GM23248 (cell line): ENCODE measurements at places on chromosomes 2 and 18.
A peak's percentile ranks its signal among the peaks of the same experiment; 100 is the strongest.

DNA sequence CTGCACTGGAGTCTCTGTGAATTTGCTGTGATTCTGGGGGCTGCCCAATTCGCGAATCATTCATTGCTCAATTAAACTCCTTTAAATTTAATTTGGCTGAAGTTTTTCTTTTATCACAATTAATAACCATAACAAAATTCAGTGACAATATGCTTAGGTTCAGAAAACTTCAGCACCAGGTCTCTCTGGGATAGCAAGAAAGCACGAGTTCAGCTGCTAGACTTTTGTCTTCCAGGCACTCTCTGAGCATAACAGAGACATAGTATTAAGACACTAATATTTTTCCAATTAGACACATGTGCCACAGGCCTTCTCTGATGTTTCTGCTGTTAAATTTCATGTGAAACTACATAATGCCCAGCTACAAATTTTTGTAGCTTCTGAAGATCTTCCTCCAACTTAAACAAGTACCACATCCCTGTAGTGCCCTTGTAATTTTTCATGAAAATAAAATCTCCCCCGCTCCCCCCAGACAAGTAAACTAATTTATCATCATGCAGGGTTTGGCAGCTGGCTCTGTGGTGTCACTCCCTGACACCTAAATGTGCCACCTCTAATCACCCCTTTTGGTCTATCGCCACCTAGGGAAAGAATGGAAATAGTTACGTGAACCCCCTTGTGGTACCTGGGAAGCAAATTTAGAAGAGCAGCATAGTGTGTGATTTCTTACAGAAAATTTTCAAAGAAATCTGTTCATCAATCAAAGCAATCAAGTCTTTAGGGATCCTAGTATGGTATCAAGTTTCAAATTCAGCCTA lies 94.1 kb downstream of the CSRNP3 start:
- no peak for DNase-seq

DNA sequence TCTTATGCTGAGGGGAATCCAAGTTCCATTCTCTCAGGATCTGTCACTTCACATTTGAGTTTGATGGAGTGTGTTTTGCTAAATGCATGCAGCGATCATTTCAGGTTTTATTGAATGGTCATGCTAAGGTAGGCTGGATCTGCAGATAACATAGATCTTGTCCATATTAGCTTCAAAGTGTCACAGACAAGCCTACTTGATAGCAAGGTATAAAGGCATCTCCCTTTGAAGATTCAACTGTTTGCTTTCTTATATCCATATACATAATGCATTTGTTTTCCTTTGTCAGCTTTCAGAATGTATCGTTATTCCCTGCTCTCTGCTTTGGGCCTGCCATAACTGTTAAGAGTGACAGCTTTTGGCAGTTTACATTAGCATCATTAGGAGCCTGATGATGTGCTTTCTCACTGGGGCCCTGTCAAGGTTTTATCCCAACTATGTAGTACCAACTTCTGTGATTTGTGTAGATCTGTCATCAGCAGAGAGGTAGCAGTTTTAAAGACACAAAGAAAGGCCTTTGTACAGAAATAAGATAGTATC lies 604.3 kb upstream of the CDH7 start:
- no peak for DNase-seq

DNA sequence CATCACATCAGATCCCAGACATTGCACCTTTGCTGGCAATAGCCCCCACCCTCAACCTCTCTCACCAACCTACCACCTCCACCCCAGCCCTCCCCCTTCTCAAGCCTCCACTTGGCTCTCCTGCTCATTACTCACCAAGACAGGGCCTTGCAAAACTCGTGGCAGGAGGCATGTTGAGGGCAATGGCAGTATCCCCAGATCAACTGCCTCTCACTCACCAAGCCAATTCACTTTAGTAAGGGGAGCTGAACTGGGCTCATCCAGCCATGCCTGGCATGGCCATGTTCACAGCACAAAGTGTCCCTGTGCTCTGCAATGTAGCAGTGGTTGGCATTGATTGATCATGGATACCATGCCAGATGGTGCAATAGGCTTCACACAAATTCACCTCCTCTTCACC lies 46.3 kb upstream of the TEX51 start:
- no peak for DNase-seq

GRCh38 chr2:178978667-178979066 lies 71.3 kb downstream of the CCDC141 start:
- DNase-seq, result no peak

GRCh38 chr18:67276638-67277037 lies 239.9 kb downstream of the DSEL start:
- no peak for DNase-seq

DNA sequence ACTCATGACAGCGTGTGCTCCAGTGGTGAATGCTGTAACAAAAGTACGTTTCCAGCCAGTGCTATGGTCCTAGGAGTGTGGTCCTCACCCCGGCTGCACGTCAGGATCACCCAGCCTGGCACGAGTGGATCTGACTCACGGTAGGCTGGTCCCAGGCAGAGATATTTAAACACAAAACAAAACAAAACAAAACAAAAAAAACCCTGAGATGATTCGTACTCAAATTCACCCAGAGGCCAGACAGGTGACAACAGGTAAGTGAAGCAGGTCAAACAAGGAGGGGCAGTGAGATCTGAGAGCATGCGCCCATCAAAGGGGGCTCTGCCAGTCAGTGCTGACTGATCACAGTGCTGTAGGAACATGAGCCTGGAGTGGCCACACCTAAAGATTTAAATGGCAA lies 43.2 kb downstream of the C2orf76 start:
- DNase-seq, result no peak

GRCh38 chr2:220198896-220199295 lies 571.5 kb downstream of the SLC4A3 start:
- peak; percentile 95 for DNase-seq

- no peak for DNase-seq
These were observed 32.8 kb downstream of the MAIP1 start for GRCh38 chr2:199988151-199988550.

DNA sequence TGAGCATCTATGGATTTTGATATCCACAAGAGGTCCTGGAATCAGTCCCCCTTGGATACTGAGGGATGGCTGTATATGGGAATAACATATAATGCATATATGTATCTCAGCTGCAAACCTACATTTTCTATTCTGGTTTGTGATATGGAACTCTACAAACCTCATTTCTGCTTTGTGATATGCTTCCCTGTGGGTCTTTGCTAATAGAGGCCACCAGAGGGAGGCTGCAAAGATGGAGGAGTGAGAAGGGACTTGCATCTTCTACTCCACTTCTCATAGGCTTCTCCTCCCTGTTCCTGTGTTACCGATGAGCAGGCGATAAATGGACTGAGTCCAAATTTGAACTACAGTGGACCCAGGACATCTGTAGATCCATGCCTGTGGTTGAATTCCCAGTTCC lies 37.8 kb downstream of the ARID5A start:
- DNase-seq, result peak; percentile 9

DNA sequence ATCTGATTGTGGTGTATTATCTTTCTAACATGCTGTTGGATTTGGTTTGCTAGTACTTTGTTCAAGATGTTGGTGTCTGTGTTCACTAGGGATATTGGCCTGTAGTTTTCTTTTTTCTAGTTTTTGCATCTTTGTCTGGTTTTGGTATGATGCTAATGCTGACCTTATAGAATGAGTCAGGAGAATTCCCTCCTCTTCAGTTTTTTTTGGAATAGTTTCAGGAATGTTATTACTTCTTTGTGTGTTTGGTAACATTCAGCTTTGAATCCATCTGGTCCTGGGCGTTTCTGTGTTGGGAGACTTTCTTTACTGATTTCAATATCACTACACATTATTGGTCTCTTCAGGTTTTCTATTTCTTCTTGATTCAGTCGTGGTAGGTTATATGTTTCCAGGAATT lies 124.2 kb upstream of the EPB41L5 start:
- DNase-seq, result peak; percentile 87

- no peak for DNase-seq
These were observed 205.1 kb downstream of the BABAM2 start for GRCh38 chr2:28095622-28096021.

DNA sequence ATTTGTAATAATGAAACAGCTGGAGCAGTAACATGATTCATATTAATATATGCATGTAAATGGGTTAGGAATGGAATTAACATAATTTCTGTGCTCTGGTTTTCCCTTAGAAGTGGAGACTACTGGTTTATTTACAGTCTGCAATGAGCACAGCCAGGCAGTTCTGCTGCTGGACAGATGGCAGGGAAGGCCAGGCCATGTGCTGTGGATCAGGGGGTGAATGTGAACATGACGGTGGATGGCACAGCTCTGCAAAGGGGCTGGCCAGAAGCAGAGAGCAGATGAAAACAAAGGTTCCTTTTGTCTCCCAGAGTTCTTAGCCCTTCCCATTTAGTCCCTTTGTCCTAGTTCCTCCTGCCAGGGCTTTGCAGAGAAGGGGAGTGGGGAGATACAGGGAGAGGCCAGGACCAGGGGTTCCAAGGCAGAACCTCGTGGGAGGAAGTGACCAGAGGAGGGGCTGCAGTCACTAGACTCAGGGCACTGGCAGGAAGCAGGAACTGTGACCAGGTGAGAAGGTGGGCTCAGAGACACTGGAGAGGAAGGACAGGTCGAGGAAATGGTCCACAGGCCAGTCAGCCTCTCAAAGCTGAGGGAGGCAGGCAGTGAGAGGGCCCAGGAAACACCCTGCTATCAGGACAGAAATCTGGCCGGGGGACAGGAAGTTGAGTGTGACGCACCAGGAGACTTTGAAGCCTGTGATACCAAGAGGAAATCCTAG lies 112.9 kb upstream of the ATP8B1 start:
- DNase-seq, result no peak

DNA sequence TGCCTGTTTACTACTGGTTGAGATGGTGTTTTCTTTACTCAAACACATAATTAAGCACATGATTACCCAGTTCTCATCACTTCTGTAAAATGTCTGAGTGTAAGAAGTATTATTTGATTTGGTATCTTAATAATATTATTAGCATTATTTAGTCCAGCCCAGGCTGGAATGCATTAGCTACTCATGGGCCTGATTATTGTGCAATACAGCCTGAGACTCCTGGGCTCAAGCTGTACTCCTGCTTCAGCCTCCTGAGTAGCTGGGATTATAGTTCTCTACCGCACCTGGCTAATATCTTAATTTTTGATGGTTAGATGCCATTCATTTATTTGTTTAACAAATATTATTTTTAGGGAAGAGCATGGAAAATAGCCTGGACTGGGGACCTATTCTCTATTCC lies 197.6 kb upstream of the MC4R start:
- no peak for DNase-seq

DNA sequence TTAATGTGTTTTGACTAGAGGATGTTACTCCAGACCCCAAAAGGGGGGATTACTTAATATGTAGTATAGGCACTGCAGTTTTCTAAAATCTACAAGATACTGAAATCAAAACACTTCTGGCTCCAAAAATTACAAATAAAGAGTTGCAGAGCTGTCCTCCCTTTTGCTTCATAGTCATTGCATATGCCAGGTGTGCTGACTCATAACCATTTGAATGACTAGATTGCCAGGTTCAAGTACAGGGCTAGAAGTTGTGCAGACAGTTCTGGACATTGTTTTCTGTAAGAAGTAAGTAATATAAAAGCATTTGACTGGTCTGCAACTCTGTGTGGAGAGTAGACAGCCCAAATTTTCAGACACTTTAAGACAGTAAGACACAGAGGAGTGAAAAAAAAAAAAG lies 6.7 kb downstream of the CWC22 start:
- peak; percentile 39 for DNase-seq

- no peak for DNase-seq
These were observed 640.9 kb upstream of the ZEB2 start for GRCh38 chr2:145160855-145161254.
